ENCODE measurements at places on chromosomes 4 and X.
A peak's percentile ranks its signal among the peaks of the same experiment; 100 is the strongest.

DNA sequence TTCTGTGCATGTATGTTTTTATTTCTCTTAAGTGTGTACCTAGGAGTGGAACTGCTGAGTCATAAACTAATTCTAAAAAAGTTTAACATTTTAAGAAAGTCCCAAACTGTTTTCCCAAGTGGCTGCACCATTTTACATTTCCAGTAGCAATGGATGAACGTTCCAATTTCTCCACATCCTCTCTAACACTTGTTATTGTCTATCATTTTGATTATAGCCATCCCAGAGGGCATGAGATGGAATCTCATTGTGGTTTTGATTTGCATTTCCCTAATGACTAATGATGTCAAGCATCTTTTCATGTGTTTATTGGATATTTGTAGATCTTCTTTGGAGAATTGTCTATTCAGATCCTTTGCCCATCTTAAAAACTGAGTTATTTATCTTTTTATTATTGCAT is 82.5 kb downstream of the PPEF1 start:
- DNase-seq = no peak

DNA sequence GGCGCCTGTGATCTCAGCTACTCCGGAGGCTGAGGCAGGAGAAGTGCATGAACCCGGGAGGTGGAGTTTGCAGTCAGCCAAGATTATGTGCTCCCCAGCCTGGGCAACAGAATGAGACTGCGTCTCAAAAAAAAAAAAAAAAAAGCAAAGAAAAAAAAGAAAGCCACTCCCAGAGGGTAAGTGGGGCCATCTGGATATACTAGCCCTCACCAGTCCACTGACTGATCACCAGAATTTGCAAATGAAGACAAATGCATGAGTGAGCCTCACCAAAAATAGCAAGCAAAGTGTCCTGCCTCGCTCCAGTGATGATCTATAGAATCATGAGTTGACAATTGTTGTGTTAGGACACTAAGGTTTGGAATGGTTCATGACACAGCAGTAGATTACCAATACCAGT is 47.6 kb downstream of the ZFP42 start:
- DNase-seq = no peak

GRCh38 chr4:127217586-127218229 is 415.0 kb upstream of the INTU start:
- no peak for DNase-seq

GRCh38 chr4:88697588-88698329 is at the start of gene NAP1L5:
Gene NAP1L5, minus strand, starts transcription at chr4:88697829. Its CDS starts 75 bp downstream, at chr4:88697754.
- DNase-seq = no peak

DNA sequence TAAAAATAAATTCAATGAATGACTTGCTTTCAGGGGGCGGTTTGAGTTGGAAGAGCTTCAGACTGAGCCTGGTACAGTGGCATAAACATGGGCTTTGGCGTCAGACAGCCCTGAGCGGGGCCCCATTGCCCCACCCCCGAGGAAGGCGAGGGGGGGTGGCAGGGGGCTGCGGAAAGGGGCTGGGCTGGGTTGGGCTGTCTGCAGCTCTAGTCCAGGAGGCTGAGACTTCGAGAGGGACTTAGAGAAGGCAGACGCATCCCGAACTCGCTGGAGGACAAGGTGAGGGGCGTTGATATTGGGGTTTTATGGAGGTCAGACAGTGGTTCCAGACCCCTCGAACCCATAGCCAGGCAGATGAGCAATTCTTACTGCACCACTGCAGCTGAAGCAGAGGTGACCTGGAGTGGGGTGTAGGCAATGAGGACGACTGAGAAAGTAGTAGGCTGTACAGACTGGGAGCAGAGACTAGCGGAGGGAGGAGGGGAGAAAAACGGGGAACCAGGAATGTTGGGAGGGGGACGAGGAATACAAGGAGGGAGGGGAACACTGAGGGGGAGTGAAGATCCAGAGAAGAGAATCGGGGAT is at the start of gene MAGED2:
Gene MAGED2 (plus strand): TSS at position 222 of the 585 bp plus-strand sequence. CDS start 1,587 bp downstream, outside the sequence.
- no peak for DNase-seq

DNA sequence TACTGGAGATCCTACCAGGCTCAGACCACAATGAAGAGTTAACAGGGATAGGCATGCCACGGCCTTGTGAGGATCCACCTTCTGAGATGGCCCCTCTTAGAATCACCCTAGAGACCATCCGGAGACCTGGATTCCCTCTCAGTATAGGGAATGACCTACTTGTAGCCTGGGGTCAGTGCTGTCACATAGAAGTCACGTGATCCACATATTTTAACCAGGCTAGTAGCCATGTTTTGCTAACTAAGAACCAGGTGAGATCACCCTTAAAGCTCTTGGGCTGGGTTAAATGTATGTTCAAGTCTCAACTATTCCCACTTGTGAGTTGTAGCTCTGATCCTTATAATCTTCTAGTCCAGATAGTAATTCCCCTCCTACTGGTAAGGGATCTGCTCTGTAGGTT is 215.4 kb downstream of the CCNG2 start:
- no peak for DNase-seq

DNA sequence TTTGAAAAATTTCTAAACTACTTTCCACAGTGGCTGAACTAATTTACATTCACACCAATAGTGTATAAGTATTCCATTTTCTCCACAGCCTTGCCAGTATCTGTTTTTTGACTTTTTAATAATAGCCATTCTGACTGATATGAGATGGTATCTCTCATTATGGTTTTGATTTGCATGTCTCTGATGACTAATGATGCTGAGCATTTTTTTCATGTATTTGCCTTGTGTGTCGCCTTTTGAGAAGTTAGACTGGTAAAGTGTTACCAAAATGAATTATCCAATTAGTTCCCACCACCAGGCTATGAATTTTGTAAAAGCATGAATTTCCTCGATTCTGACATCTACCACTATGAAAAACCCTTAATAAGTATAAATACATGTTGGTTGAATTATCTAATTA is 242.2 kb upstream of the GK2 start:
- no peak for DNase-seq

- DNase-seq = no peak
Measured at GRCh38 chrX:24153178-24153795, 3.8 kb downstream of the ZFX start.

- no peak for DNase-seq
Measured at GRCh38 chr4:6696611-6697010, 2.9 kb downstream of the S100P start.

DNA sequence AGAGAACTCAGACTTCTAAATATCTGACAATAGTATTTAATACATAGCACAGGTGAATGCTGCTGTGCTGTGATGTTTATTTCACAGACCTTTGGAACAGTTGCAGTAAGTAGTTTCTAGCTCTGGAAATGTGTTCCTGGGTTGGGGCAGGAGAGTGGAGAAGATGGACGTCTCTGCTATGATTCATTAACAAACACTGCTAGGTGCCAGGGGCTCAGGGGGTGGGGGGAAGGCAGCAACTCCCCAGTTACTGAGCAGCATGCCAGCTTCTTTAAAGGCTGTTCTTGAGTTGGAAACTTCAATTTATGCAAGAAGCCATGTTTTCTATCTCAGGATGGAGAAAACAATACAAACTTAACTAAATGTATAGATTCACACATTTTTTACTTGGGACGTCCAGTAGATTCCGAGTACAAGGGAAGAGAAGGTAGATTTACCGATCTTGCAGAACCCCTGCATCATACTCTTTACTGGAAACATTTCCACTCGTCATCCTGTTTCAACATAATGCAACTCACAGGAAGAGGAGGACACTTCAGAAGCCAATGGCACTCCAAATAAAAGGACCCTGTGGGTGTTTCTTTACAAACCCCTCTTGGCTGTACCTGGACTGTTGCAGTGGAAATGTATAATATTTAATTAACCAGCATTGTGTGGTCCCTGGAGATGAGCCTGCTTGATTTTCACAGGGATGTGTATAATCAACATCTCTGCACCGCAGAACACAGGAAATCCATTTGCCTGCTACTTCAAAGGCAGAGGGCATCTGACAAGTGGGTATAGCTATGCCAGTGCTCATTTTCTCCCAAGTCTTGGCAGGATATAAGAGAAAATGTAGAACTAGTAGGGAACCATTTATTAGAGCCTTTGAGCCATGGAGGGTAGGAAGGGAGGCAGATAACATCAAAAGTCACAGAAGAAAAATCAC is 171.4 kb downstream of the SH3KBP1 start:
- DNase-seq = no peak

DNA sequence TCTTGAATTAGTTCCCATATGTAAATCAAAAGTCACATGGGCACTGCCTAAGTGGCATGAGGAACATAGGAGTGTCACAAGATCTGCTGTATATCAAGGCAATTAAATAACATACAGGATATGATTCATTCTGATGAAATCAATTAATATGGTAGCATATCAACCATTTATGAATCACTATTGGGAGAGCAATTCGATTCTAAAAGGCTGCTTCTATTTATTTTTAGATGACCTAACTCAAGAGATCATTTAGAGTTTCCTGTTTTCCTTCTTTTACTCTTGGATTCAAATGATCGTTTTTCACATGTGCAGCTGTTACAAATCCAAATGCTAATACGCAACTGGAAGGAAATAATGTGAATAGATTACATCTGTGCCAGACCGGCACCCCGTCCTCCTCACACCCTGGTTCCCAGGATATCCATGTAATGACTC is 81.9 kb downstream of the HCCS start:
- no peak for DNase-seq

- no peak for DNase-seq
Measured at GRCh38 chrX:40107291-40108161, 9.8 kb upstream of the BCOR start.

GRCh38 chrX:150693725-150694574 is 754 bp downstream of the MTMR1 start:
- DNase-seq = no peak

DNA sequence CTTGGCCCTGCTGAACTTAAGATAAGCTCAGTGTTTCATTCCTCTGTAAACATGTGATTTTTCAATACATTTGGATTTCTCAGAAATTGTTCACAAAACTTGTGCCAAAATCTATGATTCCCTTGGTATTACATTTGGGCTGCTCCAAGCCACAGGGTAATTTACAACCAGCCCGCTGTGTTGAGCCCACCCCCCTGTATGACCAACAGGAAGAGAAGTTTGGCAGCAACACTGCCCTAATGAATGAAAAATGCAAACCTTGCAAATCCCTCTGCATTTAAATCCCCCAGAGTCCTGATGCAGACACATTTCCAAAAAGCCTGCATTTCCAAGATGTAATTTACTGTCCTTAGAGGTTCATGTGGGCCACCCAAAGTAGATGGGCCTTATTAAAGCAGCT is 34.1 kb upstream of the GAB1 start:
- DNase-seq = no peak

DNA sequence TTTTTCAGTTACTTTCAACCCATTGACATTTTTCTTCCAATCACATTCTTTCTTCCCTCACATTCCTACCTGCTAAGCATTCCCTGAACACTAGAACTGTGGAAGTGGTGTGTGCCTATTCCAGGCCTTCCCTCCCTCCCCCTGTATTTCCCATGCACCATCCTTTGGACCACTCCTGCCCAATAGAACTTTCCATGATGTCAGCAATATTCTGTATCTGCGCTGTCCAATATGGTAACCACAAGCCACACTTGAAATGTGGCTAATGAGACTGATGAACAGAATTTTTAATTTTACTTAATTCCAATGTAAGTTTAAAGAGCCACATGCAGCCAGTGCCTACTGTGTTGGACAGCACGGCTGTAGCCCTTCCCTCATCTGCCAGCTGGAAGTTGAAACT is 57.5 kb downstream of the DCTD start:
- no peak for DNase-seq

GRCh38 chr4:56129431-56129861 is 180.7 kb downstream of the CEP135 start:
- no peak for DNase-seq

DNA sequence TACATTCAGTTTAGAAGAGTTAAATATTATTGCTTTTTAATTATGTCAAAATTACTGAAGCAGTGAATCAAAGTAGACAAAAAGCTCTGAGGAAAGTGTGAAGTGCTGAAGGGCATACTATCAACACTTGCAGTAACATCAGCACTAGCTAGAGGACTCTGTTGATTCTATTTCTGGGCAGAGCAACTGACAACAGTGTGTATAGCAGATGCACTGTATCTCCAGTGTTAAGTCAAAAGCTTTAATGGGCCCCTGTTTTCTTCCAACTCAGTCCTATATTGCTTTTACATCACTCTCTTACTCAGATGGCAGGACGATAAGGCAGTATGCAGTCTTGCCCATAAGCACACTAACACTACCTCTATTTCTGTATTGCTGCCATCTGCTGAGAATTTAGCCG is 435.2 kb upstream of the AMOT start:
- no peak for DNase-seq

GRCh38 chr4:24794916-24795665 is at the start of gene SOD3:
Gene SOD3, plus strand, starts transcription at chr4:24795573. Its CDS starts 3,949 bp downstream, at chr4:24799522.
- DNase-seq = no peak

DNA sequence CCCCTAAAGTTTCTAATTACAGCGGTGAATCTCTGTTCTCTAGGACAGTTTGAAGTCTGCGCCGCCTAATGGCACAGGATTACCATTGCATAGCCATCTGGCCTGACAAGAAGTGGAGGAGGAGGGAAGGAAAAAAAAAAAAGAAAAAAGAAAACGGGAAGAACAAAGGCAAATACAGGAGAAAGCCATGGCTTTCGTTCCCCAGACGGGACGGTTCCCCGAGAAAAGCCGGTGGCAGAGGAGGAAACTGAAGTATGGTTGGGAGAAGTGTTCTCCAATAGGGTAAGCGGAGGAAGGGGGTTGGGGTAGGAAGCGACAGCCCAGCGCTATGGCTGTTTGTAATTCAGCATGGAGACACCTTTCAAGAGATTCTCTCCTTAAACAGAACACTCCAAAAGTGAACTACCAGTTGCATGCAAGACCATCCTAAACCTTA is 80.8 kb downstream of the HMGN5 start:
- peak; percentile 0 for DNase-seq

GRCh38 chr4:161252520-161253141 is 911.2 kb downstream of the FSTL5 start:
- no peak for DNase-seq

- DNase-seq = no peak
Measured at GRCh38 chr4:111433441-111433840, 711.8 kb upstream of the FAM241A start.

DNA sequence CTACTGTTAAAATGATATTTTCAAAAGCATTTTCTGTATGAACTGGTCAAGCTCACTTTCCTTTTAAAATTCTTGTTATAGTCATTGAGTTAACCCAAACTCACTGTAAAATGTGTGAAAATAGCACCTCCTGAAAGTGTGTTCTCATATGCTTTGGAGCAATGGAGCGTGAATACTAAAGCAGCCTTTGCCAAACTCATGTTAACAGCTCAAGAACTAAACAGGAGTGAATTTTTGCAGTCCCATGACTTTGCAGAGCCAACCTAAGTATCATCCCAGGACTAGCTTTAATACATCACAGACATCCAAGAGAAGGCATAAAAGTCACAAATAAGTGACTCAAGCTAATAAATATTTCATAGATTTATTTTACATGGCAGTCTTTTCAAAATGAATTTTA is 2.3 kb downstream of the AMMECR1 start:
- no peak for DNase-seq

GRCh38 chr4:23972187-23972586 is 82.3 kb upstream of the PPARGC1A start:
- no peak for DNase-seq

DNA sequence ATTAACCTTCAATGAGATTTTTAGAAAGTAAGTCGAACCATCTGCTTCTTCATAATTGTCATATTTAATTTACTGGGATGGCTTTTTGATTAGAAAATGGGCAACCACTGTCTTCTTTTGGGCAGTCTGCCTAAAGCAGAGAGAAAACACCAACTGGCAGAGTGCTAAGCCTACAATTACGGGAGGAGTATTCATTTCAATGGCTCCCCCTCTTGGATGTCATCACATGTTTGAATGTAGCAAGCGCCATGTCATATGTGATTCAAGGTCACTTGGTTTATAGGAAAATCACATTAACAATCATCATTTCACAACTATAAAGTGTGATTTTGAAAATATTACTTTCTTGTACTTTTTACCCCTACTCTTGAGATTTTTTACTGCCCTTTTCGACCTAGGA is 261.9 kb downstream of the FRMPD4 start:
- DNase-seq = no peak

All from stimulated activated CD8-positive, alpha-beta memory T cell treated with anti-CD3 and anti-CD28 coated beads, Interleukin-15, amount 100 ng/mL, for 24 hours (primary cell).